GOT3 (cell line): ENCODE measurements at places on chromosomes 3 and 15.

DNA sequence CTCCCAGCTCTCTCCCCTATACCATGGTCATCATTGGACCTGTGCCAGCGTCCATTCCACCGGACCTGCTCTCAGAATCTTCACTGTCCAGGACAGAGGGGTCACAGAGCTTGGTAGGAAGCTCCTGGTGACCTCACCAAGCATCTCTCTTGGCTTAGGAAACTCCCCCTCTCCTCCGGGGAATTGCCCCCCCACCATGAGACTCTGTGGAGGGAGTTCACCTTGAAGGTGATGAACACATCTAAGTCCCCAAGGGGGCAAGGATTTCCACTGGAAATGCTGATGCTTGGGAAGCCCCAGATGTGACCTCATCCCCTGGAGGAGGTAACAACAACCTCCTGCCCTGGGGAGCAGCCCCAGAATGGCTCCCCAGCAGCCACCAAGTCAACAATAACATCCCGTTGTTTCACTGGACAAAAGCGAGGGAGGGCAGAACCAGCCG lies 3.2 kb downstream of the SEMA7A start:
- no peak for DNase-seq

DNA sequence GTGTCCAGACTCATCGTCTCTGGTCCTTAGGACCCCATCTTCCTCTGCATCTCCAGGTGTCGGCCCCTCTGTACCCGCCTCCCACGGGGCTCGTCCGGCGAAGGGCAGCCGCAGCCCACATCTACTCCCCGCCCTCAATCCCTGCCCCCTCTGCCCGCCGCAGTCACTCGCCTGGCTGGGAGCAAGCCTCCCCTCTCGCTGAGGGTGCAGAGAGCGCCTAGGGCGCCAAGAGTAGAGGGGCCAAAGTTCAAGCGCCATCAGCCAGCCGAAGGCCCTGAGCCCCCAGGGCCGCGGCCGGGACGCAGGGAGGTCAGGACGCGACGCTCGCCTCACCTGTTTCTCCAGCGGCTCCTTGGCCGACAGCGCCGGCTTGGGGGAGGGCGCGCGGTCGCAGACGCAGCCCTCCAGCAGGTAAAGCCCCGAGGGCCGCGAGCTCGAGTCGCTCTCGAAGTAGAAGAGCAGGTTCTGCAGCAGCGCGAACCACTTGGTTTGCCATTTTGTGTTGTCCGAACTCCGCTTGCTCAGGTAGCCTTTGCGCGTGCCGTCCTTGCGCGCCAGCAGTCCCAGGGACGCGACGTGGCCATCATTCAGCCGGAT lies 592 bp downstream of the RASGRF1 start:
- no peak for DNase-seq

DNA sequence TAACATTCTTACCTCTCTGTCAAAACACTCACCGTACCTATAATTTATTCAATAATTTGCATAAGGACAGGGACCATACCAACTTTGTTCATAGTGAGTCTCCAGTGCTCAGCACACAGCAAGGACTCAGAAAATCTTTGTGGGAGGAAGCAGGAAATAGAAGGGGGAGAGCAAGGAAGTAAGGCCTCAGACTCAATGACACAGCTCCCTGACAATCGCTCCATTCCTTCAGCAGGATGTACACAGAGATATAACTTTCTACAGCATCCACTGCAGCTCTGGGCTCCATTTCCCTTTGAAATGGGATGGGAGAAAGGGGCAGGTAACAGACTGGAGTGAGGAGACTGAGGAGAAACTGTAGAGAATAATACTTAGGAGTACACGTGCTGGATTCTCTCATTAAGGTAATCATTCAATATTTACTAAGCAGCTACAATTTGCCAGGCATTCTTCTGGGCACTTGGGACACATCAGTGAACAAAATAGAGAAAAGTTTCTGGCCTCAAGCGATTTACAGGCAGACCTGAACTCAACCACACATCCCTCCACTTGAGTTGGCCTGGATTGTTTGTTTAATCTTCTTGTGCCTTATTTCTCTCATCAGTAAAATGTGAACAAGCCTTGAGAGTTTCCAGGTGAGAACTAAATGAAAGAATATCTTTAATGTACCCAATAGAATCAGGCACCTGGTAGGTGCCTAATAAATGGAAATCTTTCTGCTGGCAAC lies 330.3 kb upstream of the THBS1 start:
- no peak for DNase-seq

GRCh38 chr3:176075046-176075445 lies 1122.2 kb downstream of the TBL1XR1 start:
- no peak for DNase-seq

DNA sequence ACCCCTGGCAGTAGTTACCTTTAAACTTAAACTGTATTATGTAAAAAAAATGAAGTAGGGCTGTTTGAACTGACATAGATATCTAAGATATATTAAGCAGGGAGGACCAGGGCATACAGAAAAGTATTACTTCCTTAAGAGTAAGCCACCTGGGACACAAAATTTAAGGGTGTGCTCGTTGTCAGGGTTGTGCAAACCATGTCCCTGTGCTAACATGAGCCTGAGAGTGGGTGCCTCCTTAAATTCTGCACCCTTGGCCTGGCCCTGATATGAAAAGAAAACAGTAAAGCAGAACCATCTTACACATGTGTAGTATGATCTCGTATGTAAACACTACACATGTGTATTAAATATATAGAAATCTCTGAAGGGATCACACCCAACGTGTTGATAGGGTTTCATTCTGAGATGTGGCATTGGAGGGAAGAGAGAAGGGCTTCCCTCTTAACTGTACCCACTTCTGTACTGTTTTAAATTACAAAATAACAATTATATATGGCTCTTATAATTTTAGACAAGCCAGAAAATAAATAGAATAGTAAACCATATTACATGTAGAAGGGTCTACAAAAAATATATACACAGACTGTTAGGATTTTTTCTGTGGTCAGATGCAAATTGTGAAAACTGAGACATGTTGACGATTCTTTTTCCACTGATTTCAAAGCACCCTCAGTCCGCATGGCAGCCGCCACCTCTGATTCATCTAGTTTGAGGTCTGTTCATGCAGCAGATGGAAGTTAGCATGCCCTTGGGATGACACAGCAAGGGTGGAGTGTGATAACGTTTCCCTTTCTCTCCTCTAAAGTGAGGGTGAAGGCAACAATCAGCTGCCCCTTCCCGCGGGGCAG lies 400.8 kb upstream of the PROK2 start:
- DNase-seq: peak; percentile 3

DNA sequence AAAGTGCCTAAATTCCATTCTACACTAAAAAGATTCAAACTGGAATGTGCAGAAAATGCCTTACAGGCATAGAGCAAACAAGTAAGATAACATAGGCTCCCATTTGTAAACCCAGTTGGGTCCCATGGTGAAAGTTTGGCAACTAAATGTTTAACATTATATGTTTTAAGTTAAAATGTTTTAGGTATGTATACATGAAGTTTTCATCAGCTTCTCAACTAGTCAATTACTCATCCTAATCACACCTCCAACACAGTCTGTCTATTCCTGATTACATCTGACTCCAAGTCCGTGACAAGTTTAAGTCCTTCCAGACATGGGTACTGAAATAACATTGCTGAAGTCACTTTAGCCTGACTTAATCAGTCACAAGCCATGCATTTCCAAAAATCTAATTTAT lies 25.0 kb downstream of the MYLK start:
- no peak for DNase-seq
